Stimulated activated naive CD4-positive, alpha-beta T cell treated with Interleukin-2 at 50 U/mL for 16 hours (primary cell): ENCODE measurements at places on chromosomes 1 and 21.

GRCh38 chr1:151714820-151715725 is 1.5 kb downstream of the CELF3 start:
- no peak for DNase-seq

DNA sequence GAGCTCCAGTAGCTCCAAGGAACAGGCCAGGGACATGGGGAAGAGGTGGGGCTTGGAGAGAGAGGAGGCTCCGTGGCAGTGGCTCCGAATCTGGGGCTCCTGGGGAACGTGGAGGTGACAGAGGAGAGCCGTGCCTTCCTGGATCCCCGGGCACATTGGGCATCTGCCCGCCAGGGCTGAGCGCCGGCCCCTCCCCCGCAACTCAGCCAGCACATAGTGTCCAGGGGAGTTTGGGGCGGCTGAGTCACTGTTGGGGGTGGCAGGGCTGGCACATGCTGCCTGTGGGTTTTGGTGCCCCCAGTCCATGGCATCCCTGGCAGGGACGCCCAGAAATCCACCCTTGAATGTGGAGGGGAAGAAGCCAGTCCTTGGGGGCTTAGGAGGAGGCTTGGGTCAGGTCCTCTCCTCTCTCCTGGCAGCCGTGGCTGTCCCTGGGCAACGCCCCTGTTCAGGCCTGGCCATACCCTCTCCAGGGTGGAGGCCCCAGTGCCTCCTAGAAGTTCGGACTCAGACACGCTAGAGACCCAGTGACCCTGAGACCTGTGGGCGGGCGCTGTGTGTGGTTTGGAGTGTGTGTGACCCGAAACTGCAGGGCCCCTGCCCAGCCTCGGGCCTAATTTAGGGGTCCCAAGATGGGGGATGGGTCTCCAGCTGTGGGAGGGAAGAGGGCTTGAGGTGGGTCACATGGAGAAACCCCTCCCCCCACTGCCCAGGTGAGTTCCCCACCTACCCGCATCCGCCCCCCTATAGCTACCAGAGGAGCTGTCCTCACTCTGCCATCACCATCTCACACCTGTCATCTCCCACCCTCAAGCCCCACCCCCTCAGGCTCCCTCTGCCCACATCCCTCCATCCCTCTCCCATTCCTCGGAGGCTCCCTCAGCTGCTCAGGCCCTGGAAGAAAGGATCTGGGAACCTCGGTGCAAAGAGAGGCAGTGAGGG is 1.6 kb downstream of the HSPB7 start:
- DNase-seq = no peak

DNA sequence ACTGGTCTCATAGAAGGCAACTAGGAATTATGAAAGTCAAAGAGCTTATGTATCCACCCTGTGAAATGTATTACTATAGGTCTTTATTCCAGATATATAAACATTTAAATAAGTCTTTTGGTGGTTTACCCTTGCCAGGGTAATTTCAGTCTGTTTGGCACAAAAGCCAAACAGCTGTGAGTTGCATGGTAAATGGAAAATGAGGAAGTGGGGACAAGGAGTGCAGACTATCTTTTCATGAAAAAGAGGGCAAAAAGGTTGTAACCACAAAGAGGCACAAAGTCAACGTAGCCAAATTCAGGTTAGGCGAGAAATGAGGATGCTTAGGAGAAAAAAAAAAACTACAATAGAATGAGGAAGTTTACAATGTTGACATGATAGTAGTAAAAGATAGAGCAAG is 492.3 kb upstream of the PRMT6 start:
- no peak for DNase-seq

DNA sequence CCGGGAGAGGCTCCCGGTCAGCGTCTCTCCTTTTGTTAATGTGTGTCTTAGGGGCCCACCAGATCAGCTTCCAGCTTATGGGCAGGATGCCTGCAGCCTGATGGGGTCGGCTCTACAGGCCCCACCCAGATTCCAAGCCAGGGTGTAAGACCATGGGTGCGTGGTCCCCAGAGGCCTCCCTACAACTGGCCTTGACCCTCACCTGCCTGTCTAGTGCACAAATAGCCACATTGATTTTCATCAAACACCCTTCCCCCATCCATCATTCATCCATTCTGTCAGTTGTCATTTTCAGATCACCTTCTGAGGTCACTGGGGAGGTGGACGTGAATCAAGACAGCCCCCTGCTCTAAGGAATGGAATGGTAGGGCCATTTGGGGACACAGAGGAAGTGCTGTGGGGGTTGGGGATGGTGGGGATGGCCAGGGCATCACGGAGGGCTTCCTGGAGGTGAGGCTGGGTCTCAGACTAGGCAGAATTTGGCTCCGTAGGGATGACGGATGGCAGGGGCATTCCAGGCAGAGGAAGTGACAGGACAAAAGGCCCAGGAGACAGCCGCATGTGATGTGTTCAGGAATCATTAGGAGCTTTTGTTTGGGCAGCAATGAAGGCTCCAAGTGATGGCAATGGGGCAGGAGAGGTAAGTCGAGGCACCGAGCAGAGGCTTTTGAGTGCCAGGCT is 118.8 kb downstream of the EPHB2 start:
- no peak for DNase-seq
